ENCODE measurements at places on chromosomes 12 and 14.
A peak's percentile ranks its signal among the peaks of the same experiment; 100 is the strongest.

DNA sequence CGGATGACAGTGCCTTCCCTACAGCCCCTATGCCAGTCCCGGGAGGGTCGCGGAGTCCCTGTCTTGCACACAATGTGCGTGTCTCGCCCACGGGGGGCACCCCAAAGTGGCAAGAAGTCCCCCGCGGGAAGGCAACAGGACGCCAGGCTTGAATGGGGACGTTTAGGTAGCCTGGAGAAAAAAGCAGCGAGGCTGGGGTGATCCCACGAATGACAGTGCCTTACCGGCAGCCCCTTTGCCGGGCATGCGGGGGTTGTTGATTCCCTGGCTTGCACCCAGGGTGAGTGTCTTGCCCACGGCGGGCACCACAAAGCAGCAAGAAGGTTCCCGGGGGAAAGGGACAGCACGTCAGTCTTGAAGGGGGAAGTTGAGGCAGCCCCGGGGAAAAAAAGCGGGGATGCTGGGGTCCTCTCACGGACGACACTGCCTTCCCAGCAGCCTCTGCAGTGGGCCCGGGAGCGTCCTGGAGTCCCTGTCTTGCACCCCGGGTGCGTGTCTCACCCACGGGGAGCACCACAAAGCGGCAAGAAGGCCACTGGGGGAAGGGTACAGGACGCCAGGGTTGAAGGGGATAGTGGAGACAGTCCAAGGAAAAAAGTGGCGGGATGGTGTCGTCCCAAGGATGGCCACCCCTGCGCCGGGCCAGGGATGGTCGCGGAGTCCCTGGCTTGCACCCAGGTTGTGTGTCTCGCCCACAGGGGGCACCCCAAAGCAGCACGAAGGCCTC lies 156.8 kb upstream of the ALG10B start:
- DNase-seq, result no peak

DNA sequence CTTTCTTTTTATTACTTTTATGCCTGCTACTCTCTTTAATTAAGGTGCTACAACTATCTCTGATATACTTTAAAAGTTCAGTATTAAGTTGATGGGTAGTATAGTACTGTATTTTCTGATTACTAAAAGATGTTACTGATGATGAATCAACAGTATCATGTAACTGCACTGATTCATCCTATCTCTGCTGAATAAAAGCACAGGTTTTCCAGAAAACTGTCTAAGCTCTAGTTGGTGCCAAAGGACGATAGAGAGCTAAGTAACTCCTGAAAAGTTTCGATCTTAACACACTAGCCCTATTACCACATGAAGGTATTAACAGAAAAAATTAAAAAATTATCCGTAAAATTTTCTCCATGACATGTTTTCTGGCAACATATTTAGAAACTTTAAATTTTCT lies 2.1 kb downstream of the SCAF11 start:
- no peak for DNase-seq

GRCh38 chr12:67645601-67646000 lies 2.9 kb upstream of the DYRK2 start:
- DNase-seq, result no peak

GRCh38 chr12:10067942-10068341 lies 30.8 kb downstream of the CLEC1A start:
- DNase-seq, result no peak

DNA sequence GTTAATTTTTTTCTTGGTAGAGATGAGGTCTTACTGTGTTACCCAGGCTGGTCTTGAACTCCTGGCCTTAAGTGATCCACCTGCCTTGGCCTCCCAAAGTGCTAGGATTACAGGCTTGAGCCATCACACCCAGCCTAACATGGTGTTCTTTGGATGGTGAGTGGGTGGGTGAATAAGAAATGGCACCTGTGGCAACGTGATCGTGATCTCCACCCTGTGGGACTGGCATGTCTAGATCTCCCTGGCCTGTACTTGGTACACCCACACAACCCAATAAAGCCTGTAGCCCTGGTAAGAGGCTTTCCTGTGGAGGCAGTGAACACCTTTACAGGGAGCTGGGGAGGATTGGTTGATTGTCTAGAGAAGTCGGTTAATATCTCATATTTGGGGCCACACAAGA lies 25.2 kb downstream of the SYNE2 start:
- no peak for DNase-seq

DNA sequence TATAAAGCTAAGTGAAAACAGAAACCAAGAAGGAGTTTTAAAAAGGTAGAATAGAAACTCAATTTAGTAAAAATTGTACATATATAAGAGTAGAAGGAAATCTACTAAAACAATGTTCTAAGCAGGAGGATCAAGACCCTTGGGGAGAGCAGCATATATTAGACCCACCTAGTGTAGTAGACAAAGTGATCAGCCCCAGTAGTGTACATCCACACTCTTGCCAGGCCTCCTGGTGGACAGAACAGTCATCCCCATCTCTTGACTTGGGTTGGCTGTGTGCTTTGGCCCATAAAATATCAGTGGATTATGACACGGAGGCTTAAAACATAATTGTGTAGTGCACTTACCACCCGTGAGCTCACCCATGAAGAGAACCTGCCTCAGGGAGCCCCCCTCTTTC lies 10.9 kb upstream of the OTUB2 start:
- no peak for DNase-seq

DNA sequence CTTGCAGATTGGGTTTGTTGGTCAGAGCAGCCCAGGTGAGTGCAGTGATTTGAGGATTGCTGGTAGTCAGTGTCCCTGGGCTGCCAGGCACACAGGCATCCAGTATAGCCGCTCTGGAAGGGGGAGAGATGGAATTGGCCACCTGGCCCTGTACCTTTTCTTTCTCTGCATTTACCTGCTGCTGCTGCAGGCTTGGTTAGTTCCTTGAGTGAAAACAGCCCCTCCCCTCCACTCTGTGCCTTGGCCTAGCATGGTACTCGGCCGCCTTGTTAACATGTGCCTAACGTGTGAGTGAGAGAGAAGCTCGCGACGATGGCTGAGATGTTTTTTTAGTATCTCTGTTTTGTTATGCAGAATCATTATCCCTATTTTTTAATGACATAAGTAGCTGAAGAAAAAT lies 49.3 kb upstream of the AMN start:
- no peak for DNase-seq

- DNase-seq, result no peak
Observed at GRCh38 chr14:58772794-58773620, 135.2 kb downstream of the DACT1 start.

DNA sequence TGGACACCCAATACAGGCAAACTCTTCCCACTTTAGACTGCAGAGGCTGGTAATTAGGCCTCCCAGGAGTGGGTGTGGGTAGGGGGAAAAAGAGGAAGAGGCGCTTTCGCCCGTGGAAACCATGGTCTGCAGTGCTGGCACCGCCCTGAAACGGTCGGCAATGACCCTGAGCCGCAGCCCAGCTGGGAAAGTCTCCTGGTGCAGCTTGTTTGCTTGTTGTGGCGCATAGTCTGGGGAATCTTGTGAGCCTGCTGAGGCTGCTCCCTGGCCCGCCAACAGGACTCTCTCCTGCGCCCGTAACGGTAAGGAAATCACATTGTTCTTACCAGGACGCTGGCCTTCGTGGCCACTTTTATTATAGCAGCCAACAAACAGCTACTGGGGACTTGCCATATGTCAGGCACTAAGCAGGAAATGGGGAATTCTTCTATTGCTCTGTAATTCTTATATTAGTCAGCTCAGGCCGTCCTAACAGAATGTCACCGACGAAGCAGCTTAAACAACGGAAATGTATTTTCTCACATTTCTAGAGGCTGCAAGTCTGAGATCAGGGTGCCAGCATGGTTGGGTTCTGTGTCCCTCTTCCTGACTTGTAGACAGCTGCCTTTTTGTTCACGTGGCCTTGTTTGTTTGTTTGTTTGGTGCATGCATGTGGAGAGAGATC lies 52.5 kb upstream of the RIN3 start:
- DNase-seq, result no peak

- DNase-seq, result no peak
Observed at GRCh38 chr12:95328708-95329107, 111.1 kb downstream of the VEZT start.

DNA sequence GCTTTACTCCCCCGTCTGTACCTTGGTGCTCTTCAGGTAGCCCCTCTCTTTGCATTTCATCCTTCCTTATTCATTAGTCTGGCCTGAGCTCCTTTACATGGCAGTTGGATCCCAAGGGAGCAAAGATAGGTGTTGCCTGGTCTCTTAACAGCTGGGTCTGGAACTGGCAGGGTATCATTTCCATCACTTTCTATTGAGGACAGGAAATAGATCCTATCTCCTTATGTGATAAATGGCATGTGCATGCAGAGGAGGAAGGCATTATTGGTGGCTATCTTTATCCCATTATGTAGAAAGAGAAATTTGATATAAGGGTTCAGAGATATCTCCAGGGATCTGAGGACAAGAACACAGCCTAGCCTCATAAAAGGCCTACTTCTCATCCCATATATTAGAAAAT lies 54.6 kb upstream of the OAS1 start:
- no peak for DNase-seq

- DNase-seq, result no peak
Observed at GRCh38 chr12:119630962-119631550, 36.9 kb upstream of the PRKAB1 start.

DNA sequence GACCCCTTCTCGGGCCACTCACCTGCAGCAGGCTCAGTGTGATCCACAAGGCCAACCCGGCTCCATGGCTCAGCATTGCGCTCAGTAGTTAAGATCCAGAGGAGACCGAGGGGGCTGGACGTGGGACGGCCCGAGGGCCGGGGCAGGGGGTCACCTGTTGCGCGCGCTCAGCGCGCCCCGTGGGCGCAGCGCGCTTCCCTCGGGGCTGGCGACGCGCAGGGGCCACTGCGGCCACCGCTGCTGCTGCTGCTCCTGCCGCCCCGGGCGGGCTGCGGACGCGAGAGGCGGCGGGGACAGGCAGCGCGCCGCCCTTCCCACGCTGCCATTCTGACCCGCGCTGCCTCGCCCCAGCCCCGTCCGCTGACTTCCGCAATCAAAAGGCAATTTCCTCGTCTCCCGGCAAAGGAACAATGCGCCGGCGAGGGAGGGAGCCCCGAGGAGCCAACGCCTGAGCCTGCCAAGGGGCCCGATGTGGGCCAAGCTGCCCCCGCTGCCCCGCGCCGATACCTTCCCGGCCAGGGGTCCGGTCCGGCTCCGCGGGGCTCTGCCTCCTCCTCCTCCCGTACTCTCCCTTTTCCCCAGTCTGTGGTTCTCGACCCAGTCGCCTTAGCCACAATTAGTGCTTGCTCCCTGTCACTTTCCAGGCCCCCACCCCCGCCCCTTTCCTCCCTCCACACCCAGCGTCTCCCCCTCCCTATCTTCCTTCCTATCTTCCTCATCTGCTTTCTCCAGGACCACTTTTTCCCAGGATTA lies 27.3 kb downstream of the PTPRB start:
- no peak for DNase-seq

GRCh38 chr12:132524405-132524804 lies 34.5 kb downstream of the FBRSL1 start:
- DNase-seq, result no peak

- no peak for DNase-seq
Observed at GRCh38 chr14:88961214-88961613, 136.8 kb downstream of the TTC8 start.

DNA sequence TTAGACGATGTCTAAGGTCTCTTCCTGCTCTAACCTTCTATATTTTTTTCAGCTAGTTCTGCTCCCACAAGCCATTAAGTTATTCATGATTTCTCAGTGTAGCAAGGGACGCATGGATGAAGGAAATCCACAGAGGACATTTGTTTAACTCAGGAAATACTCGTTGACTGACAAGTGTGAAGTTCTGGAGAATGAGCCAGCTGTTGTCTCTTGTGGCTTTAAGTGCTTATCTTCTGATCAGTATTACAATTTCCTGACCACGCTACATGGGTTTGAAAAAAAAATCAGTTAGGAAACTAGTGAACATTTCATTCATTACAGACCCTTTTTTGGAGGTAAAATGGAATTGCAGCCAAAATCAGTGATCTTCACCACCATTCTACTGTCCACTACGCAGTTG lies 53.1 kb downstream of the GUCY2C start:
- DNase-seq, result no peak

DNA sequence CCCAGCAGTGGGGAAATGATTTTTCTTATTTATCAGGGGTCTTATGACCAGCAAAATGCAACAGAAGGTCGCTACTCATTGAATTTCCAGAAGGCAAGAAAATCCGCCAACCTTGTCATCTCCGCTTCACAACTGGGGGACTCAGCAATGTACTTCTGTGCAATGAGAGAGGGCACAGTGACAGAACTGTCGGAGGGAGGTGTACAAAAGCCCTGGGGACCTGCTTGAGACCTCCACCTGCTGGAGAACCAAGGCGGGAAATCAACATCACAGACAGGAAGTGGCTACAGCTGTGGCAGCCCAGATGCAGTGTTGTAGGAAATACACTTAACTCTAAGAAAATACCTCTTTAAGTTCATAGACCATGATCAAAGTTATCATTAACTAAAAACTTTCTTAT lies 250.9 kb upstream of the OR4E1 start:
- DNase-seq, result peak; percentile 43

DNA sequence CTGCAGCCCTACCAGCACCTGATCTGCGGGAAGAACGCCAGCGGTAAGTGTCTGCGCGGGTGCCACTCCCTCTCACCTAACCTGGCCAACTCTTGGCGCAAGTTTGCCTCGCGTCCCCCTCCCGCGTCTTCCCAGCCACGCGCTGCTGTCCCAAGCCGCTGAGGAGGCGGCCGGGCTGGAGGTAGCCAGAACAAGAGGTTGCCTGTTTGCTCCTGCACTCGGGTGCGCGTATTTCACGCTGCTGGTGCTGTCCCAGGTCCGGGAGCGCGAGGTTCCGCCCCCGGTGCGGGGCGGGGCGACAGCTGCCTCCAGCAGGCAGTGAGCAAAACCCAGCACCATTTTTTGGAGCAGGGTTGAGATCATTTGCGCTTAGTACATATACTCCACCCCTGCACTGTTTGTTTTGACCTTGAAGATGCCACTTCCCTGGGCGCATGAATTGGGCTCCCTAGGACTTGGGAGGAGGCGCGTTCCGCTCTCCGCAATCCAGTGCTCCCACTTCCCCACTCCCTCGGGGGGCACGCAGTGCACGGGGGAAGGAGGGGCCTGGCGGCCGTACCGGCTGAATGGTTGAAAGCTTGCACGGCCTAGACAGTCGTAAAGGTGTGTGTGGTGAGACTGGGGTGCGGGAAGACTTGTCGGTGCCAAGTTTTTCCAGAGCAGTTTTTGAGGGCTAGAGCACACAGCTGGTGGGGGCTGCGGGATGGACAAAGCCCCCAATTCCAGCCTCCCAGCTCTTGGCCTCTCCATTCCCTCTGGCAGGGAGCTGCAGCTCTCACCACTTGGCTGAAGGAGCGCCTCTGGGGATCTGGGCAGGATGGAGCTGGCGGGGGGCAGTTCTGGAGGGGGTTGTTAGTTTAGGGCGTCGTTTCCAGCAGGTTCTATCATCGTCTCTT lies 226.9 kb upstream of the CRY1 start:
- peak; percentile 53 for DNase-seq

DNA sequence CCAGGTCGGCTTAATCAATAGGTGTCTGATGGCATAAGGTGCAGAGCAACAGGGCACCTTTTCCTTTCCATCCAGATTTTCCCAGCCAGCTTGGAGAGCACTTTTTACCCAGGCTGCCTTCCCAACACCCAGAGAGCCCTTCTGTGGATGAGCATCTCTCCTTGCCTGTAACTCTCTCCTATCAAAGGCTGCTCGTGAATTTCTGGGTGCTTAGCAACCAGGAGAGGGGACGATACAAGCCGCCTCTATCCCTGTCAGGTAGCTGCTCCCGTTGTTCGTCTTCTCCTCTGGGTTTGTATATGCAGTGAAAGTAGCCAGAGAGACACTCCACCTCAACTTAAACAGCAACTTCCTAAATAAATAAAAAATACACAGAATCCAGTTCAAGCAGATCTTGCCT lies 124.2 kb downstream of the CACNA1C start:
- no peak for DNase-seq

- no peak for DNase-seq
Observed at GRCh38 chr14:73721101-73721821, 7.1 kb upstream of the PNMA1 start.

Data from stimulated activated CD8-positive, alpha-beta memory T cell treated with anti-CD3 and anti-CD28 coated beads, Interleukin-4, amount 100 ng/mL, for 1 hour (primary cell).